Stomach (tissue), 19 donors: ENCODE measurements at places on chromosomes 5 and 9. TPM values are rescaled to one million over a fixed set of nuclear protein-coding genes. Genes with fewer than 3 reads are reported as not detected.

The SREK1 gene
- 25.5 TPM for polyA plus RNA-seq

The FNBP1 gene
- 9.0 TPM for polyA plus RNA-seq

The SNX18 gene
- polyA plus RNA-seq, result 14.2 TPM

The MEGF10 gene
- polyA plus RNA-seq, result not detected

The S1PR3 gene
- 1.7 TPM for polyA plus RNA-seq

The RHOBTB3 gene
- polyA plus RNA-seq, result 28.4 TPM

The PKD2L2 gene
- polyA plus RNA-seq, result not detected

The PDZD2 gene
- polyA plus RNA-seq, result 1.6 TPM

The SHLD3 gene
- 2.0 TPM for polyA plus RNA-seq

The PTPN3 gene
- polyA plus RNA-seq, result 10.4 TPM
